Hematopoietic multipotent progenitor cell treated with erythropoietin and hydrocortisone succinate and interleukin-3 and kit ligand, for 15 days (in vitro differentiated cells): ENCODE measurements at places on chromosomes 5 and 9.

- DNase-seq, result no peak
Observed at GRCh38 chr9:120348951-120349429, 231.0 kb downstream of the CDK5RAP2 start.

DNA sequence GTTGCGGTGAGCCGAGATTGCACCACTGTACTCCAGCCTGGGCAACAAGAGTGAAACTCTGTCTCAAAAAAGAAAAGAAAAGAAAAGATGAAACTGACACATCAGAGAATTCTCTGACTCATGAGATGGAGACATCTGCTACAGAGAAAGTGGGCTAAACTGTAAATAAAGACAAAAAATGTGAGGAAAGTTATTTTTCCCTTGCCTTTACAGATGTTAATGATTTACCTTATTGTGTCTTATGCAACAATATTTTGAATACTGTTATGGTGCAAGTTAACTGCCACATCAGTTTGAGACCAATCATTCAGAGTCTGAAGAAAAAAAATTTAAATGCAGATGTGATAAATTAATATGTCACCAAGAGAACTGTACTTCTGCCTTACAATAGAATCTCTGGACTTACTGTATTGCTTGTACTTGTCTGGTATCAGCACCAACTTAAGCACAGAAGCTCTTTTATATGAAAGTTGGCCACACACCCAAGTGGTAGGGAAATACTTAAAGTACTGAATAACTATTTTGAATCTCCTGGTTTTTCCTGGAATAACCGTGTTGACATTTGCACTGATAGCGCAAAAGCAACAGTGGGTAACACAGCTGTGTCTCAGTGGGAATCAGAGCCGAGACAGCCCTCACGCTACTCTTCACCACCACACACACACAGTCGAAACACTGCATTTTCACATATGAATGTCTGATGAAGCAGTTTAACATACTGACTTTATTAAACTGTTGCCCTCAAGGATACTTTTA, 169.9 kb downstream of the FANCC start:
- no peak for DNase-seq

DNA sequence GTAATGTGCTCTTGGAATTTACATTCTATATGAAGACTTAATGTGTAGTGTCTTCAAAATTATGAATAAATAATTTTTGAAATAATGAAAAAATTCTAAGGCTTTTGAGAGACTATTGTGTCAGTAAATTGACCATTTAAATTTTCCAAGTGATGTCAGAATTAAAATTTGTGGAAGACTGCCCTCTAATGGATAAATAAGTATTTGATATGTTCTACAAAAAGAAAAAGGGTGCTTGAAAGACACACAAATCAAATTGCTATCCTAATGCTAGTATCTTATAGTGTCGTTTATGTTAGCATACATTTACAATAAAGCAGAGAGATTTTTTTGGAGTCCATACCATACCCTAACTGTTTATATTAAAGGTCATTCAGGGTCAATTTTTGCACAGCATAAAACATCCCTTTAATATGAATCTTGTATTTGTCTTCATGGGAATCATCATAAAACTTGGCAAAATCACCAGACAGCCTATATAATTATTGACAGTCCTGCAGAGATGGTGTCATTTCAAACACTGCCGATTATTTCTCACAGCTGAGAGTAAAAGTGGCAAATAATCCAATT, 120.8 kb upstream of the SLC27A6 start:
- no peak for DNase-seq

DNA sequence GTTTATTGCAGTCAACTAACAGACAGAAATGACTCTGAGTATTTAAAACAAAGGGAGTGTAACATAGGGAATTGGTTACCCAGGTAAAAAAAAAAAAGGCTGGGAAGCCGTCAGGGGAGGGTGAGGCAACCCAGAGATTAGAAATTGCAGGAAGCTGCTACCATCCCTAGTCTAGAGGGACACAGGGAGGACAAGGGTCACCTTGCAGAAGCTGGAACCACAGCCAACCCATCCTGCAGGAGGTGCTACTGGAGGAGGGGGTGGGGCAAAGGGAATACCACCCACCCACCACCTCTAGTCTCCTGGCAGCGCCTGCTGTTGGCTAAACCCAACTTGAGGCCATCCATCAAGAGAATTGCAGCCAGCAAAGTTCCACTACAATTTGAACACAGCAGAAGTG, 6.5 kb downstream of the CAST start:
- no peak for DNase-seq

DNA sequence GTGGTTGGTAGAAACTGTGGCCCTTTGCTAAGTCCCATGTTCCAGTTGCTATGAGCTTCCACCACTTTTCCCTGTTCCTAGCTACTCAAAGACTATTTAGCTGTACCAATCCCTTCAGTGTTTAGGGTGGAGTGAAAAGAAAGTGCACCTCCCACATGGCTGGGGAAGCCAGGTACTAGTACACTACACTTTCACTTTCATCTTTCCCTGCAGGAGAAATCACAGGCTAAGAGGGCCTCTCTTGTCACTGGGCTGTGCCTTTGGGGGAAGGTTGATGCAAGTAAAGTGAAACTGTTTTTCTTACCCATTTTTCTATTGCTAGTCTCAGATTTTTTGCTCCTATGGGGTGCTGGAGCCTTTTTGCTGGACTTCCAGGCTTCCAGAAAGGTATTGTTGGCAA, 33.5 kb upstream of the CKS2 start:
- no peak for DNase-seq

- no peak for DNase-seq
Observed at GRCh38 chr5:1230551-1230950, 5.4 kb downstream of the SLC6A18 start.

DNA sequence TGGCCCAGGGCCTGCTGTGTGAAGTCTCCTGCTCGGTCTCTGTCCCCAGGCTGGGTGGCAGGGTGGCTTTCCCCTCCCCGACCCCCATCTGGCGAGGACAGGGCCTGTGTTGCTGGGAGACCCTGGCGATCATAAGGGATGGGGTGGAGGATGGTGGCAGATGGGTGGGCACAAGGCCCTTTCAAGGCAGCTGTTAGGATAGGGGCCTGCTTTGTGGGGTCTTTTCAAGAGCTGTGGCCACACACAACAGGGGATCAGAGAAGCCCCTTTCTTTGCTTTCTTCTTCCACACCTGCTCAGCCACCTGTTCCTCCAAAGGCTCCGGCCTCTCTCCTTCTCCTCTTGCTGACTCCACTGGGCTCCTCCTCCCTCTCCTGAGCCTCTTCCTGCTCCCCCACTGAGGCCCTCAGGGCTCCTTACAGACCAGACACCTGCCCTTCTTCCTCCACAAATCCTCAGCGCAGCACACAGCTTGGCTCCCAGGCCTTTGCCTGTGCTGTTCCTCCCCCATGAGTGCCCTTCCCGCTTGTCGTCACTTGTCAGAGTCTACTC, 15.0 kb upstream of the NEURL1B start:
- no peak for DNase-seq

GRCh38 chr9:128414461-128414860, 6.2 kb upstream of the CERCAM start:
- no peak for DNase-seq

GRCh38 chr9:4422495-4422894, 67.8 kb upstream of the SLC1A1 start:
- DNase-seq, result no peak

GRCh38 chr5:98066910-98067309, 706.6 kb upstream of the RGMB start:
- DNase-seq, result no peak

DNA sequence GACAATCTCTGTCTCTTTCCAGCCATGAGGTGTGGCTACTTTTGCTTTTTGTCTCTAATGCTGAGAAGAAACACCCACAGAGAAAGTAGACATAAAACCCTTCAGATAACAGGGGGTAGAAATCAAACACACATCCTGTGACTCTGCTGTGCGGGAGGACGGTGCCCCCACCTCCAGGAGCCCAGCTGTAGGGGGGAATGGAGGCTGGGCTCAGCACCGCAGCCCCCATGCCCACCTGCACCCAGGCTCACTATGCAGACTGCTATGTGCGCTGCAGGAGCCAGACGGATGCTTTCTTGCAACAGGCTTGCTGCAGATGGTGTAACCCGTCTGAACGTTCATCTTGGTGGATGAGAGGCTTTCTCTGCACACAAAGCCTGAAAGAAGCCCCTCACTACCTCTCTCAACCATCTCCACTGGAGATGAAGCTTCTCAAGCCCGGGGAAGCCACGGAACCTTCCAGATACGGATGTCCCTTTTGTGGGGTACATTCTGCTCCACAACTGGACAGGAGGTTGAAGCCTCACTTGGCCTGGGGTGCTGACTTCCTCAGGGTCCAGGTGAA, 207.2 kb downstream of the GADD45G start:
- DNase-seq, result no peak

- DNase-seq, result no peak
Observed at GRCh38 chr5:135449644-135450043, 2.5 kb upstream of the DCANP1 start.

GRCh38 chr9:23830929-23831730, 5.1 kb upstream of the ELAVL2 start:
- no peak for DNase-seq

GRCh38 chr5:71600783-71601182, 13.6 kb downstream of the MCCC2 start:
- no peak for DNase-seq
